HuH-7.5 (cell line): ENCODE measurements at places on chromosomes 11 and 22.

DNA sequence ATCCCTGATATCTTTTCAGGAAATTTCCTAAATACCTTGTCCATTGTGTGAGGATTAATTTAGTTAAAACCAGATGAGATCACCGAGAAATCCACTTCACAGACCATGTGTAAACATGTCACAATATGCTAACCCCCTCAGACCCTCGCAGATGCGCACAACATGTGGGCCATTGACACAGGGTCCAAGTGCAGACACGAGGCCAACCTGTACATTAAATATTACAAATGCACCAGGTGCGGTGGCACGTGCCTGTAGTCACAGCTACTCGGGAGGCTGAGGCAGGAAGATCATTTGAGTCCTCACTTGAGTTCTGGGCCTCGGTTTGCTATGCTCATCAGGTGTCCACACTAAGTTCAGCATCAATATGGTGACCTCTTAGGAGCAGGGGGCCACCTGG, 9.9 kb upstream of the TMPRSS4 start:
- no peak for DNase-seq

- DNase-seq, result no peak
Observed at GRCh38 chr22:28899199-28899853, 16.0 kb downstream of the ZNRF3 start.

- no peak for DNase-seq
Observed at GRCh38 chr22:37985751-37986281, 1.5 kb upstream of the SOX10 start.

DNA sequence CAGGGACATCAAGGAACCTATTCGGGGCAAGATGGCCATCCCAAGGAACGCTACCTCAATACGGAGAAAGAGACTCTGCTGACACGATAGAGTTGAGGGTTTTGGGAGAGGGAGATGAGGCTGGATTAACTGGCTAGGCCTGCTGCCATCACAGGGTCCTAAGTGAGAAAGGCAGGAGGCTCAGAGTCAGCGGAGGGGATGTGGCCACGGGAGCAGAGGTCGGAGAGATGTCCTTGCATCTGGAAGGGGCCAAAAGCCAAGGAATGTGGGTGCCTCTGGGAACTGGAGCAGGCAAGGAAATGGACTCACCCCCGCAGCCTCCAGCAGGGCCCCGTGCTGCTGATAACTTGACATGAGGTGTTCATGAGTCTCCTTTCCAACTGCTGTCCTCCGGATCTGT, 31.0 kb upstream of the RFPL3 start:
- no peak for DNase-seq

- no peak for DNase-seq
Observed at GRCh38 chr11:102081313-102081712, 28.9 kb upstream of the YAP1 start.

DNA sequence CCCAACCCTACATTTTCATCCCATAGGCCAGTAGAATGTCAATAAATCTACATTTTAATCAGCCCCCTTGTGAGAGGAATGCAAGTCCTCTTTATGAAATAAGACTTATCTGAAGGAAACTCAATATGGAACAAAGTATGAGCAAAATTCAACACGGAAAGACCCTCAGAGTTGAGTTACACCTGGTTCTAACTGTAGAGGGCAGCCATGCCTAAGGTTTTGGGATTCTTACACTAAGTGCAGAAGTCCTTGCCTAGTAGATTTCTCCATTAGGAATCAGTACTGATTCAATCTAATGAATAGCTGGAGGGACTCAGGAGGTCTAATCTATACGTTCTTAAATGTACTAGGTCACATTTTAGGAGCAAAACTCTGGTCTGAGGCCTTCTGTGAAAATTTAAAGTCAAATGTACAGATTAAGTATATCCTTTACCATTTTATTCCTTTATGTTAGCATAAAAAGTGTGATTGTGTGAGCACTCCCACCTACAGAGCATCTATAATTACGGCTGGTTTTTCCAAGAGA, 904.5 kb downstream of the DLG2 start:
- DNase-seq, result no peak

GRCh38 chr22:22989856-22990255, 80.5 kb upstream of the GNAZ start:
- DNase-seq, result no peak

GRCh38 chr22:27616033-27616432, 185.5 kb downstream of the MN1 start:
- DNase-seq, result no peak

DNA sequence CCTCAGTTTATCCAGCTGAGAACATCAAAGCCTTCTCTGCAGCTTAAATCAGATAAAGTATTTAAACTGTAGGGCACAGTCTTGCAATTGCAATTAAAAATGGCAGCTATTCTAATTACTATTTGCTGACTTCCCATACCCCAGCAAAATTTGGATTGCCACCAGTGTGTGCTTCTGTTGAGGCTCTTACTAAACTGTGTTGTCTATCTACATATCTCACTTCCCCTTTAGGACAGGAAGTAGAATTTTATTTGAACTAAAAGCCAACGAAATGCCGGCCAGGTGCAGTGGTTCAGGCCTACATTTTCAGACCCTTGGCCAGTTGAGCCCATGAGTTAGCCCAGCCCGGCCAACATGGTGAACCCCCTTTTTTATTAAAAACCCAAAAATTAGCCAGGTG, 7.1 kb downstream of the SAA4 start:
- DNase-seq, result no peak

GRCh38 chr22:40741116-40741515, 61.8 kb downstream of the MCHR1 start:
- DNase-seq, result no peak

GRCh38 chr22:39133871-39134270, 18.6 kb downstream of the CBX7 start:
- DNase-seq, result no peak

DNA sequence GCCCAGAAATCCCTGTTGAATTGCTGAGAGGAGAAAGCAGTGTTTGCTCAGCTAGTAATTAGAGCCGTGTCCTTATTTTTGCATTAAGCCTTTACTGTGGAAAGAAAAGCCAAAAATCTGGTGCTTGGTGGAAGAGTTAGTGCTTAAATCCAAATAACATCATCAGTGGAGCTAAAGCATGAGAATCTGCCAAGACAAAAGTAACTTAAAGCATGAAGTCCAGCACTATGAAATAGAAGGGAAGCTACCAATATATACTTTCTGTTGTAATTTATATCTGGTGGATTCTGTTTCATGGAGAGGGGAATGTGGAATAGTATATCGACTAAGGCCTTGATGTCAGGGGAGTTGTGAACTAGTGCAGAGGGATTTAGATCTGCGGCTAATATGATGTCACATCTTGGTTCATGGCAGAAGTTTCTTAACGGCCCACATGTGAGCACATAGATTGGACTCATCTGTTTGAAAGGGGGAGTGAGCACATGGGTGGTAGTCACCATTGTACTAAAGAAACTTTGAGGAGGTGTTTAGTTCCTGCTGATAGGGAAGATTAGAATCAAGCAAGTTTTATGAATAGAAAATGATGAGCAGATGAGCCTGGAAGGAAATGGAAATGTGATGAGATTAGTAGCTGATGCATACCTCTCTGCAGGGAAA, 224.4 kb upstream of the MTNR1B start:
- no peak for DNase-seq

DNA sequence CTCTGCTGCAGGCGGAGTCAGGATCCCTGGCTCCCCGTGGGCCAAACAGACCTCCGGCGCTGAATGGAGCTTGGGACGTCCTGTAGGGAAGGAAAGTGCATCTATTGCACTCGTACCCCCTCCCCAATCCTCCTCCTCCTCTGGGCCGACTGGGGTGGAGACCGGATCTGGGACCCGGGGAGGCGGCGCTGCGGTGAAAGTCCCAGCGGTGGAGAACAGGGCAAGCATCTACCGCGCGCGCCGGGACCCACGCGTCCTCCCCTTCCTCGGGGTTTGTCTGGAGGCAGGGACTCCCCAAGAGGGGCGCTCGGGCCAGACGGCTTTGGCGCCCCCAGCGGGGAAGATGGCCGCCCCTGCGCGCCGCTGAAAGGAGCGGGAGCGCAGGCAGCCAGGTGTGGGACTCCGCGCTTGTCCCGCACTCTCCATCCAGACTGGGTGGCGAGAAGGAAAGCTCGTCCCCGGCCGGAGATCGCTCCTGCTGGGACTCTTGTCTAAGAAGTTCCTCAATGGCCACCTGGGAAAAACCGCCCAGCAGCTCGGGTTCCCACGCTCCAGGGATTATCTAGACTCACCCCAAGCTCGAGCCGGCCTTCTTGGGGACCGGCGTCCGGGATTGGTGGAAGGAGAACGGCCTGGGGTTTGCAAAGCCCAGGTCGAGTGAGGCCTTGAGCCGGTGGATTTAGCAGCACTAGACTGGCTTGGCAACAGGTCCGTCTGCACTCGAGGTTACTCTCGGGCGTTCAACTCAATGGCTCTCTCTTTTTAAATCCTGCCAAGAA, 718 bp downstream of the FADS2 start:
- DNase-seq, result peak; percentile 71

GRCh38 chr11:18282626-18283025, 16.6 kb downstream of the SAA1 start:
- DNase-seq, result no peak

- no peak for DNase-seq
Observed at GRCh38 chr11:16841984-16842383, 103.5 kb downstream of the C11orf58 start.
